Activated CD4-positive, alpha-beta T cell treated with anti-CD3 and anti-CD28 coated beads, Interleukin-2, Interleukin-4, amounts not matched to agents 100 ng/mL and 50 ng/mL, durations not matched to agents 16 hours and 8 hours (primary cell): ENCODE measurements at places on chromosomes 5 and 9.

GRCh38 chr9:97997330-97998276 is 14.5 kb downstream of the ANP32B start:
- no peak for DNase-seq

- DNase-seq, result no peak
These were observed 29.0 kb upstream of the GOLM1 start for GRCh38 chr9:86128235-86128822.

DNA sequence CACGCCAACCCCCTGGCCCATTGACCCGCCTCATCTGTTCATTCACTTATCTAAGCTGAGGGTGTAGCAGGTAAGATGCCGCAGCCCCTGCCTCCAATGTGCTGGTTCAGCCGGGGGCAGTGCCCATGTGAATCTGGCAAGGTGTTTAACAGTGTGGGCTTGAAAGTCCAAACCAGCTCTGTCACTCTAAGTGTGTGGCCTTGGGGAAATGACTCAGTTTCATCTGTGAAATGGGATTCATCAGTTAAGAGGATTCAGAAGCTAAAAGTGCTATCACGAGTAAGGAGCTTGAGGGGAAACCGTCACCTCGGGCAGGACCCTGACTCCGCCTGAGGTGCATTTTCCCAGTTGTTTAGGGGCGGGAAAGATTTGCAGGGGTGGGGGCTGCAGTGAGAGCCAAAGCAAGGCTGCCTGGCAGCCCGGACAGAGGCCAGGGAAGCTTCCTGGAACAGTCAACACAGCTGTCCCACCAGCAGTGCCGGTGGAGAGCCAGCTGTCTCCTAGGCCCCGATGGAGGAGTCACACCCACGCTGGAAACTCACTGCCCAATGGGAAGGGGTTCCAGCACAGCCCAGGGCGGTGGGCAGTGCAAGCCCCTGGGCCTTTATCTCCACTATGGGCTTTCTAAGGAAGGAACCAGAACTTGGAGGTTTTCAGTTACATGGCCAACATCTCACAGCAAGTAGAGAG is 9.7 kb upstream of the URM1 start:
- no peak for DNase-seq

GRCh38 chr5:139025651-139026050 is 150.5 kb upstream of the LRRTM2 start:
- no peak for DNase-seq

GRCh38 chr5:30447431-30447830 is 746.1 kb upstream of the CDH6 start:
- DNase-seq, result no peak
